ENCODE measurements at places on chromosomes 16 and 17.

- DNase-seq = peak; percentile 64
Observed at GRCh38 chr17:40122136-40122998, 596 bp downstream of the MSL1 start.

DNA sequence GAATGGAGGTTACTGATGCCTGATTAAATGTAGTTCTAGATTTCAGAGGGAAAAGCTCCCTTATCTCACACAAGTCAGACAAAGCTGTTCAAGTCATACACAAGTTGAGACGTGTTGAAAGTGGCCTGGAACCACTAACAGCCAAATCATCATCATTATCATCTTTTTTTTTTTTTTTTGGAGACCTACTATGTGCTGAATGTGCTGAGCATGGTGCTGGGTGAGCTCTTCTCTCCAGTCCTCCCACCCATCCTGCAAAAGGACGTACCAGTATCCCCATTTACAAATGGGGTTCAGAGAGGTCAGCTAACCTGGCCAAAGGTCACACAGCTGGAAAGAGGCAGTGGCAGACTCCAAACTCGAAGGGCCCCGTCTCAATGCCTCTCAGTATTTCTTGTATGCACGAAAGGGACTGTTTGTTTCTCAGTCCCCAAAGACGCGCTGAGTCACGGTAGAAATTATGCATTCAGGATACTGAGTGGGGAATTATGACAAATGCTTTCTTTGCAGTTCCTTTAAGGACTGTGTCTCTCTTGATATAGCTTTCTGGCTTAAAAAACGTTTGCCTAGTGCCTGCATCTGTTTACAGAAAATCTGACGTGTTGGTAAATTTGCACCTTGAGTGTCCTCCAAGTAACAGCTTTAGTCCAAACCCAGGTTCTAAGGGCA, 235.5 kb downstream of the XYLT1 start:
- DNase-seq = no peak

DNA sequence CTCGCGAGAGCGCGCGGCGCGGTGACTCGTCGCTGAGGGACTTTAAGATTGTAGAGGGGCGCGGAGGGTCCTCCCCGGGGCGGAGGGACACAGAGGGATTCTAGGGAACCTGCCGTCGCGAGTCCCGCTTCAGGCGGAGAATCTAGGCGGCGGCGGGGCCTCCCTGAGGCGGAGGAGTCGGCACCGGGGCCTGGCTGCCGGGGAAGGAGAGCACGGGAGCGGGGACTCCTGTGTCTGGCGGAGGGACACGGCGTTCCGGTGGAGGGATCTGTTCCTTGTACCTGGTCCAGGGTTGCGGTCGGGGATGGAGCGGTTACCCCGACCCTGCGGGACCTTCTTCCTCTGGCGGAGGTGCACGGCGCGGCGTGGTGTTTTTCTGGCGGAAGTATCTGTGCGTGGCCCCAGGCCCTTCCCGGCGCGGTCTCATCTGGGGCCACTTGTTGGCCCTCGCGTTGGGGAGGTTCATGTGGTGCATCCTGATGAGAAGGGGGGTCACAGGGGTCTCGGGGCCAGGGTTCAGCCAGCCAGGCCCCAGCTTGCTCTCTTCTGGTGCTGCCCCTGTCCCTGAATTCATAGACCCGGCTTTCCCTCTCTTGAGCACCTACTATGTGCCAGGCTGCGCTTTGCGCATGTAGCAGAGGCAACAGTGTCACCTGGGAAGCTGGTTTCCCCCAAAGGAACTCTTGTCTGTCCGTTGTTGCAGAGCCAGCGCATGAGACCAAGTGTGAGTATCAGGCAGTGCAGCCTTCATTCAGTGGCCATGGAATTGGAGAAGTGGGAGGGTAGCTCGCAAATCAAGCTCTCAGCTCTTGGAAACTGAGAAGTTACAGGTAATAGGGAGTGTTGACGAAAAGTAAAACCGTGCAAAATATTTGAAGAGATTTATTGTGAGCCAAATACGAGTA, 563 bp upstream of the ZKSCAN2 start:
- DNase-seq = peak; percentile 74

- DNase-seq = no peak
Observed at GRCh38 chr17:35407531-35407930, 24.8 kb downstream of the SLFN12 start.

GRCh38 chr16:2898831-2899563, 12.7 kb upstream of the FLYWCH1 start:
- DNase-seq = no peak

- peak; percentile 30 for DNase-seq
Observed at GRCh38 chr16:1832838-1833454, 5.9 kb downstream of the FAHD1 start.

DNA sequence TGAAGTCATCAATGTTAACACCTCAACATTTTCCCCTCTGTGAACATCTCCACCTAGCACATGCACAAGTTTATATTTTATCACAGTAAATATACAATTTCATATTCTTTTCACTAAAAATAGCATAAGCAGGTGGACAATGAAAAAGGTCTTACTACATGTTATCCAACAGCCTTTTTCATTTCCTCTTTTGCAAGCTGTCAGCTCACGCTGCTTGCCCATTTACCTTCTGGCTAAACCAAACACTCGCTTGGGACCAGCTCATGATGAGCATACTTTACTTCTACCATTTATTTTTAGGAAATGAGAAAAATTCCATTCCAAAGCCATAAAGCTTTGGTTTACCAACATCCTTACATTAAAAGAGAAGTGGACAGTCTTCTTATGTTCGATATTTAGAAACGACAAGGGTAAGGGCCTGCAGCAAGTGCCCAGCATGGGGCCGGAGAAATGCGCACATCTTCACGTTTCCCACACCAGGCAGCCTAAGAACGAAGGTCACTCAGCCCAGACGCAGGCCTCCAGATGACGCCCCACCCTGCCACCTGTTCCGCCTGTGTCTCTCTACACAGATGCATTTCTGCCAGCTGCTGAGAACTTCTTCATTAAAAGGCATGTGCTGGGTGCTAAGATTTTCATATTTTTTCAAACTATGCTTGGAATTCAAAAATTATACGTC, 13.9 kb downstream of the SNN start:
- no peak for DNase-seq

- no peak for DNase-seq
Observed at GRCh38 chr17:55740511-55741355, 10.1 kb upstream of the PCTP start.

DNA sequence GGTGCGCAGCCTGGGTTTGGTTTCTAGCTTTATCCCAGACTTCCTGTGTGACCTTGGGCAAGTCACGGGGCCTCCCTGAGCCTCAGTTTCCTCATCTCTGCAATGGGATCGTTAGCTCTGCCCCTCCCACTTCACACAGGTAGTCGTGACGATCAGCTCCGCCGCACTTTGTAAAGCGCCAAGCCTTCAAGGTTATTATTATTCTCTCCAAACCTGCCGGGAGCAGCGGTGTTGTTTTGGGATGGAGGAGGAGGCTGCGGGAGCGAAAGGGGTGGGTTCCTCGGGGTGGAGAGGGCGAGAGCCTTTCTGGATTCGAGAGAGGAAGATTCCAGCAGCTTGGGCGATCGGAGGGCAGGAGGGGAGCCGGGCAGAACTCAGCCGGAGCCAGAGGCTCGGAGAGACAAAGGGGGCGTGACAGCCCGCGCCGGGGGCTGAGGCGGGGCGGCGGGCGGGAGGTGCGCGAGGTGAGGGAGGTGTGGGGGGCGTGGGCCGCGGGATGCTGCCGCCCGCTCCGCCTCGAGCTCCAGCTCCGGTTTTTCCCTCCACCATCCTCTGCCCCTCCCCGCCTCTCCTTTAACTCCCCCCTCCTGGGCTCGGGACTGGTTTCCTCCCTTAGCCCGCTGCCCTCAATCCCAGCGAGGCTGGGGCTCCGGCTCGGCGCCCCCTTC, at the start of gene EFNB3:
Gene EFNB3 (plus strand): TSS at position 602 of the 668 bp plus-strand sequence. CDS start 397 bp downstream, outside the sequence.
- DNase-seq = no peak

DNA sequence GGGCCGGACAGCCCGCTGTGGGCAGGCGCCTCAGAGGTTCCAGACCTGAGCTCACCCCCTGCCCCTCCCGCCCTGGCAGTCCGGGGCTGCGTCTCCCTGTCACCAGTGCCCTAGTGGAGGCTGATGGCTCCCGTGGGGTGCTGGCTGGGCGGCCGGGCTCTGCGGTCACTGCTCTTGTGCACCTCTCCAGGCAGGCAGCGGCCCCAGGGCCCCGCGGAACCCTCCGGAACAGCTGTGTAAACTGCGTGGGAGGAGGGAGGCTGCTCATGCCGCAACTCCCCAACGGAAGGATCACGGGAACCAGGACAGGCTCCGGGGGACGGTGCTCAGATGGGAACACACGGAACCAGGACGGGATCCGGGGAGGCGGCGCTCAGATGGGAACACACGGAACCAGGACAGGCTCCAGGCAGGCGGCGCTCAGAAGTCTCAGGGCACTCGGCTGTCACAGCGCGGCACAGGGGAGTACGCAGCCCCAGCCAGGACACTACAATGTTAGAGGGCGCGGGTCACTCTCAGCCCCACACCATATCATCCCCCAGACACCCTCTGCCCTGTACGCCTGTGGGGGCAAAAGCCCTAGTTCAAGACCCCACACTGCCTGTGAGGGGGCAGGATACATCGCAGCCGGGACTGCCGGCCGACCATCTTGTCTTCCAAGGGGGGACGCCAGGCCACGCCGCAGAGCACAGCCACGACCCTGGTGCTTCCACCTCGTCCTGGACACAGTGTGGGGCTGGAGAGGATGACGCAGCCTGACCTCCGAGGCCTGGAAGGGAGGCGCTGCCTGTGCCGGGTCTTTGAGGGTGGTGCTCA, 74.0 kb upstream of the GNG13 start:
- DNase-seq = no peak

GRCh38 chr17:58786586-58787295, 31.1 kb downstream of the PPM1E start:
- DNase-seq = no peak

GRCh38 chr17:58436805-58437239, 19.5 kb upstream of the RNF43 start:
- no peak for DNase-seq

- no peak for DNase-seq
Observed at GRCh38 chr17:9266031-9266680, 244.8 kb downstream of the NTN1 start.

DNA sequence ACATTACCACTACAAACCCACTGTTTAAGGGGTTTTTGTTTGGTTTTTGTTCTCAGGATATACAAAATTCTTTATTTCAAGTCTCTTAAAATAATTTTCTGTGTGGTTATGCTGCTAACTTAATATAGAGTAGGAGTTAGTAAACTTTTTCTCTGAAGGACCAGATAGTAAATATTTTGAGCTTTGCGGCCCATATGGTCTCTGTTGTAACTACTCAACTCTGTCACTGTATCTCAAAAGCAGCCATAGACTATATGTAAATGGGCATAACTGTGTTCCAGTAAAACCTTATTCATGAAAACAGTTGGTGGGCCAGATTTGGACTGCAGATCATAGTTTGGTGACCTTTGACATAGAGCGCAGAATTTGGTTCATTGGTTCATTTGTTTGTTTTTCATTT, 7.2 kb downstream of the TANGO6 start:
- DNase-seq = no peak

DNA sequence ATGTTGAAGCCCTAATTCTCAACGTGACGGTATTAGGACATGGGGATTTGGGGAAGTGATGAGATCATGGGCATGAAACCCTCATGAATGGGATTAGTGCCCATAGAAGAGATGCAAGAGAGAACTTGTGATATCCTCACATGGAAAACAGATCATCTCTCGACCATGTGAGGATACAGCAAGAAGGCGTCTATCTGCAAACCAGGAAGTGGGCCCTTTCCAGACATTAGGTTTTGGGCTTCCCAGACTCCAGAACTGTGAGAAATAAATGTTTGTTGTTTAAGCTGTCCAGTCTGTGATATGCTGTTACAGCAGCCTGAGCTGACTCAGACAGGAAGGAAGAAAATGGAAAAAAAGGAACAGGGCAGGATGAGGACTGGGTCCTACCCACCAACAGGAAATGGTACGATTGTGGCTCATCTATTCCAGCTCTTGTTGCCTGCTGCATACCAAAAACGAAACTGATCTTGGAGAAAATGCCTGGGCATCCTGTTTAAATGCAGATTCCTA, 21.9 kb upstream of the SSTR2 start:
- DNase-seq = no peak

DNA sequence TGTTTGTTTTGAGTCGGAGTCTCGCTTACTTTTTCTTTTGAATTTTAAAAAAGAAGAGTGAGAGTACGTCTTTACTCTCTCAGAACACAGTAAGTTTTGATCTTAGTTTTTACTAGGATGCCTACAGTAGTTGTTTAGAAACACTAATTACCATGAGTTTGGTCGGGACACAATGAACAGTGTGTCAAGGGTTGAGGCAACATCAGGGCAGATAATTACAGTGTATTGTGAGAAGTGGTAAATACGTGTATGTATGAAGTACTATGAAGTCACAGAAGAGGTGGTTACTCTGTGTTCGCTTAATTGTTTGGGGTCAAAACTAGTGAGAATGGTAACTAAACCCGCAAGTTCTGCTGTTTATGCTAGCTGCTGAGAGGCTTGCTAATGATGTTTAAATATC, 18.2 kb downstream of the PAFAH1B1 start:
- no peak for DNase-seq

GRCh38 chr16:48168075-48168474, 12.3 kb upstream of the ABCC12 start:
- no peak for DNase-seq

DNA sequence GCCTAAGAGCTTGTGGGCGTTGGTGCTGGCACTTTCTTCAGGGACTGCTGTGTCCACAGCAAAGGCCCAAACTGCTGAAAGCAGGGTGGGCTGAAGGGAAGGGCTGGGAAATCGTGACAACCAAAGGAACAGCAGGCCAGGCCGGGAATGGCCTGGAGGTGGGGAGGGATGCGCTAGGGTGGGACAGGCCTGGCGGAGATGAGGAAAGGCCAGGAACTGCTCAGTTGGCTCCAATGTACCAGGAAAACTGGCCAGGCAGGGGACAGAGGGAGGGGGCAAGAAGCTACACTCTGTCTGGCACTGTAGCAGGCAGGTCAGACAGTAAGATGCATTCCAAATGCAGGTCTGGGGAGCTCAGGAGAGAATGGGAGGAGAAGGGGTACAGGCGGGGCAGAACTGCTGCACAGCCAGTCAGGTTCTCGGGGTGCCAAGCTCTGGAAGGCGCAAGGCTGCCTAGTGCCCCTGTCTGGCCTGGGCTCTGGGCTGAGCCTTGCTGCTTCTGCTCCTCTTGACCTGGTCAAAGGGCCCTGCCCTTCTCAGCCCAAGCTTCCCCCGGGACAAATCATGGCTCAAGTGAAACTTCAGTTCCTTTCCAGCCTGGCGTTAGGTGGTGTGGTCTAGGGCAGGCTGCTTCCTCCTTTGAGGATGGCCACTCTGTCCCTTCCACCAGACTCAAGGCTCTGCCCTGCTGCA, 7.3 kb downstream of the PNMT start:
- DNase-seq = no peak

- DNase-seq = no peak
Observed at GRCh38 chr17:73455050-73455687, 143.4 kb upstream of the CDC42EP4 start.

GRCh38 chr17:60959011-60959410, 281.4 kb downstream of the BCAS3 start:
- DNase-seq = no peak

DNA sequence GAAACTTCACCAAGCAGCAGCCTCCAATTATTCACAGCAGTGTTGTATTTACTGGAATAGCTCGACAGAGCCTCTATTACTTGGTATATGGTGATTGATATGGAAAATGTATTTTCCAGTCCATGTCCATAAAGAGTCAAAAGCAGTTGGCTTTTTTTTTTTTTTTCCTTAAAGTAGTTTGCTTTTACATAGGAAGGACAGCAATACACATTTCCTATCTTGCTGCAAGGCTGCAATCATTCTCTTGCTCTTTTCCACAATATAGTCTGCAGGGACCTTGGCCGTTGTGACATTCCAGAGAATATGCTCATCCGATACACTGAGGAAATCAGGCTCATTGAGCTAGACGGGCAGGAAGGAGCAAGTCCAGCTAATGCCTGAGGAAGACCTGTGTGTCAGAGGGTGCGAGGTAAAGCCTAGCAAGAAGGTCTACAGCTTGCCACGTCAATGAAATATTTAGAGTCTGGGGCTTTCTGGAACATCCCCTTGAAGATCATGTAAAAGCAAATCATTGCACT, 131.1 kb downstream of the ENGASE start:
- no peak for DNase-seq

All from left lobe of liver (tissue), 2 donors.